Endothelial cell (in vitro differentiated cells): ENCODE measurements at places on chromosomes 16 and 17. TPM values are rescaled to one million over a fixed set of nuclear protein-coding genes. Genes with fewer than 3 reads are reported as not detected.
A peak's percentile ranks its signal among the peaks of the same experiment; 100 is the strongest.

DNA sequence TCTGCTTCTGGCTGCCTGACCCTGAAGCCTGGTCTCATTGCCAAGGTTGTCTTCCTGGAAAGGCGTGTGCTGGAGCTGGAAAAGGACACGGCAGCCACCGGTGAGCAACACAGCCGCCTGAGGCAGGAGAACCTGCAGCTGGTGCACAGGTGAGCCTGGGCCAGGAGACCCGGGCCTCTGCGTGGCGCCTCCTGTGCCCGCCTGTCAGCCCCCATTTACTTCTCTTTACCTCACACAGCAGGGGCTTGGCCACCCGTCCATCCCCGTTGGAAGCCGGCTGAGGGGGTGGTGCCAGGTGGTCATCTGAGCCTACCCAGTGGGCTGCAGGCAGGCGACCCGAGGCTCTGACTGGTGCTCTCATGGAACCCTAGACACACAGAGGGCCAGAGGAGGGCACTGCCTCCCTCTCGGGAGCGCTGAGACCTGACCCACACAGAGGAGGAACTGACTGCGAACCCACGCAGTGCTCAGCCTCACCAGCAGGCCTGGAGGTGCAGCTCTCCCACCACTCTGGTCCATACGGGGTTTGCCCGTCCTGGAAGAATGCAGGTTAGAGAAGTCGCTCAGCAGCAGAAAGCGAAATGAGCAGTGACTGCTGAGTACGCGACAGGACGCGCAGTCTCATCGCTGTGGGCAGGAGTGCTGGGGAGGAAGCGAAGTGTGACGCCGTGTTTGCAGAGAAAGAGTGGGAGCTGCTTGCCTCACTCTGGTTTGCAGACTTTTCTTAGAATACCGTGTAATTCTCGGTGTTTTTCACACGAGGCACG lies 21.9 kb upstream of the CAPN15 start:
- DNase-seq = no peak

DNA sequence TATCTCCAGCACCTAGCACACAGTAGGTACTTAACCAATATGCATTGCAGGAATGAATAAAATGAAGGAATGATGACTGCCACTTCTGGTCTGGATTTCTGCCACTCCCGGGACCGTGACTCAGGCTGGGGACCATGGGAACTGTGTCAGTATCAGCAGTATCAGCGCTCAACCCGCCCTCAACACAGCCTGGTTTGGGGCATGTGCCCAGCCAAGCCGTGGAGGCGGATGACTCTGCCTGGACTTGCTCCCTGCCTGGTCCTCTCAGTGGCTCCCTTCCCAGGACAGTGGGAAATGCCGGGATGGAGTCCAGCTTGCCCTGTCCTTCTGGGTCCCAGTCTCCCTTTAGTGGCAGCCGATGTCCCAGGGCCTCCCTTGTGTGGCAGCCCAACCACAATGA lies 55.1 kb downstream of the SRCIN1 start:
- no peak for DNase-seq

GRCh38 chr17:653724-654123 lies 60.9 kb downstream of the VPS53 start:
- no peak for DNase-seq

Gene AANAT
- total RNA-seq = not detected

DNA sequence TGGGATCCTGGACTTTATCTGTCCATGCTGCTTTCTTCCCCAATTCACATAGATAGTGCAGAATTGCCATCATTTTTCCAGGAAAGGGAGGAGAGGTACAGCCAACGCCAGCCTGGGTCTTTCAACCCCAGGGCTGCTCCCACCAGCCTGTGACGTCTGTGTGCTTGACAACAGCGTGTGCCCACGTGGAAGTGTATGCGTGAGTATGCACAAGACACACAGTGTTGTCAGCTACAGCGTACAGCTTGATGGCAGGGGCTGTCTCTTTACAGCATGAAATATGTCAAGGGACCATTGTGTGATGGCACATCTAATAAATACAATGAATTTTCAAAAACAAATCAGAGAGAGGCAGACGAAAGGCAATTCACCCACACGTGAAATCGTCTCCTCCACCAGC lies 62.3 kb downstream of the GSG1L start:
- no peak for DNase-seq

Gene SMTNL2
- total RNA-seq = 0.59 TPM

Gene EXOC3L1
- total RNA-seq = 150 TPM

GRCh38 chr17:74008196-74008595 lies 195.3 kb upstream of the RPL38 start:
- DNase-seq = peak; percentile 16

DNA sequence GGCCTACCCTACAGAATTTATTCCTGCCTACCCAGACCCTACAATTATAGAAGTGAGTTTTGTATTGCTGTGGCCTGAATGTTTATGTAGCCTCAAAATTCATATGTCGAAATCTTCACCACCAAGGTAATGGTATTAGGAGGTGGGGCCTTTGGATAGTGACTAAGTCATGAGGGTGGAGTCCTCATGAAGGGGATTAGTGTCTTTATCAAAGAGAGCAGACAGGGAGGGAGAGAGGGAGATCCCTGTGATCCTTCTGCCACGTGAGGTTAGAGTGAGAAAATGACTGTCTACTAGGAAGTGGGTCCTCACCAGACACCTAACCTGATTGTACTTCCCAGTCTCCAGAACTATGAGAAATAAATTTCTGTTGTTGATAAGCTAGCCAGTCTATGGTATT lies 981 bp upstream of the DUXB start:
- no peak for DNase-seq

DNA sequence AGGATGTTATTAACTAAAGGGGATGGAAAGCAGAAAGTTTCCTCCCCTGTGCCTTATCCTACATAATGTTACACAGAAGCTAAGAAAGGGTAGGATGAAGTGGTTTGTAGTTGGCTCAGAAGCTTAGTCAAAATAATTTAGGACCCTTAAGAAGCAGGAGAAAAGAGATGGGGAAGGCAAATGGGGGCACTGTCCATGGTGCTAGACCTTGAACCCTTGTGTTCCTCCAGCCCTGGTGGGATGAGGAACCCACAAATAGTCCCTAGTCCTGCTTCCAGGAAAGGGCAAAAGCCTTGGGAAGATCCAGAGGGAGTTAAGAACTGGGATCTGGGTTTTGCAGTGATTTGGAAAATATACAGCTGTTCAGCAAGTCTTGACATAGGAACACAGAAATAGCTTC lies 54.5 kb downstream of the SLC5A11 start:
- DNase-seq = no peak

DNA sequence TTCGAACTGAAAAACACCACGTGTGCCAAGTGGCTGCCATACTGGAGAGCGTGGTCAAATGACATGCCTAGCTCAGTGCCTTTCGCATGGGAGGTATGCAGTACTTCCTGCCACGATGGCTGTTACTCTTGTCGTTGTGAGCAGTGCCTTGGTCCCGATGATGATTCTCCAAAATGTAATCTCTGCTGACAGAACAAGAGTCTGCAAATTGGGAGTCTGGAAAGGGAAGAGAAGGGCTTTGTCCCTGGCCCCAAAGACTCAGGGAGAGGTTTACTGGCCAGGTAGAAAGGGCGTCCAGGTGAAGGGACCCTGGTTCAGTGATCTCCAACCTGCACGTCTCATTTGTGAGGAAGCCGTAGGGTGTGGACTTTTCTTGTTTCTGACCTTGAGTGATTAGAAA lies 336.6 kb downstream of the WWOX start:
- no peak for DNase-seq

- DNase-seq = no peak
These were observed 15.7 kb downstream of the BCAR1 start for GRCh38 chr16:75235721-75236193.

DNA sequence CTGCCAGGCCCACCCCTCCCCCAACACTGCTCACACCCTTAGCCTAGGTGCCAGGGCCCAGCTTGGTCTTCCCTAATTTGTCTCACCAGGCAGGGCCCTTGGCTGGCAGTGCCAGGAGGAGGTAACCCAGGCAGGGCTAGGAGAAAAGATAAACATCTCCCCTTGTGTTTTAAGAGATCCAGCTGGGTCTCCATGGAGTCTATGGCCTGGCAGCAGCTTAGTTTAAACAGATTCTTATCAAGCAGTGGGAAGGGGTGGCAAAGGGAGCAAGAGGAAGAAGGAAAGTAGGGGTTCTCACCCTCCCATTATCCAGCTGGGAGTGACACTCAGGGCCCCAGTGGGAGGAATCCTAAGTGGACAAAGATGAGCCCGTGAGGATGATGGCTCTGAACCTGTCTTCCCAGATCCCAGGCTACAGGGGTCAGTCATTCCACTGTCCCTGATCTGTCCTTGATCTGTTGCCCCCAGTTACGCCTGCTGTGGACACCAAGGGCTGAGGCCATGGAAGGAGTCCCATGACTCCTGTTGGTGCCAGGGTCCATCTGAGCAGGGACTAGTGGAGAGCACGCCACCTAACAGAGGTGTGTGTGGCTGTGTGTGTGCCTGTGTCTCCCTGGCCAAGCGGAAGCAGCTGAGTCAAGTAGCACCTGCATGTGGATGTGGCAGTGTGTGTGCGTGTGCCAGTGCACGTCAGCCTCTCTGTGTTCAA lies 47.4 kb upstream of the MEIOC start:
- DNase-seq = no peak

Gene KLHL10
- total RNA-seq = not detected

GRCh38 chr16:48441863-48442279 lies 56.7 kb upstream of the SIAH1 start:
- DNase-seq = no peak

- DNase-seq = no peak
These were observed 37.1 kb upstream of the KSR1 start for GRCh38 chr17:27419156-27419555.

DNA sequence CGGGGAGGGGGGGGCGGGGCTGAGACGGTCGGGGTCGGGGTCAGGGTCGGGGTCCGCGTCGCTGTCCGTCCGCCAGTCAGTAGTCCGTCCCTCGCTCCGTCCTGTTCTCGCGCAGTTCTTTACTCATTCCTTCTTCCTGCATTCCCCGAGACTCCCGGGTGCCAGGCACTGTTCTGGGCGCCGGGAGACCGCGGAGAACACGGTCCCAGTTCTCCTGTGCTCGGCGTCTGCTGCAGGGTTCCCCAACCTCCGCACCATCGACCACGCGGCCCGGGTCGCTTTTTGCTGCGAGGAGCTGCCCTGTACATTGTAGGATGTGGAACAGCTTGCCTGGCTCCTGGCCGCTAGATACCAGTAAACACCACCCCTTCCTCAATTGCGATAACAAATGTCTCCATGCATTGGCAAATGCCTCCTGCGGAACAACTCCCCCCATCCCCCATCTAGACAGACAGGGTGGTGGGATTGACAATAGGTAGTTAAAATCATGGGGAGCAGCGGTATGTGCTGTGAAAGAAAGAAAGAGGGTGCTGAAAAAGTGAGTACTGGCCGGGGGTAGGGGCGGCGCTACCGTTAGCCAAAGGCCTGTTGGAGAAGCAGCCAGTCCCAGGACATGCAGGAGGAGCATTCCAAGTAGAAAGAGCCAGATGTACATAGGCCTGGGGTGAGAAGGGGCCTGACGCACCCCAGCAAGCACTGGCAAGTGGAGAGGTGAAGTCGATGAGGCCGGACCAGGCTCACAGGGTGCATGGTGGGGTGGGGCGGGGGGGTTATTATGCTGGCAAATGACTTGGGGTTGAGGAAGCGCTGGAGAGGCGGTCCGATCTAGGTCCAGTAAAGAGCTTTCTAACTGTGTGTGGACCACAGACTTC lies 631 bp downstream of the TRAF7 start:
- no peak for DNase-seq

- DNase-seq = no peak
These were observed 92.9 kb downstream of the TBC1D16 start for GRCh38 chr17:79942591-79943346.

Gene GPRC5B
- 140 TPM for total RNA-seq

GRCh38 chr16:50088302-50088701 lies 22.5 kb downstream of the HEATR3 start:
- DNase-seq = no peak

Gene TP53TG3F
- total RNA-seq = not detected

GRCh38 chr16:3971706-3972105 lies 91.2 kb upstream of the CREBBP start:
- no peak for DNase-seq

Gene STH
- not detected for total RNA-seq

DNA sequence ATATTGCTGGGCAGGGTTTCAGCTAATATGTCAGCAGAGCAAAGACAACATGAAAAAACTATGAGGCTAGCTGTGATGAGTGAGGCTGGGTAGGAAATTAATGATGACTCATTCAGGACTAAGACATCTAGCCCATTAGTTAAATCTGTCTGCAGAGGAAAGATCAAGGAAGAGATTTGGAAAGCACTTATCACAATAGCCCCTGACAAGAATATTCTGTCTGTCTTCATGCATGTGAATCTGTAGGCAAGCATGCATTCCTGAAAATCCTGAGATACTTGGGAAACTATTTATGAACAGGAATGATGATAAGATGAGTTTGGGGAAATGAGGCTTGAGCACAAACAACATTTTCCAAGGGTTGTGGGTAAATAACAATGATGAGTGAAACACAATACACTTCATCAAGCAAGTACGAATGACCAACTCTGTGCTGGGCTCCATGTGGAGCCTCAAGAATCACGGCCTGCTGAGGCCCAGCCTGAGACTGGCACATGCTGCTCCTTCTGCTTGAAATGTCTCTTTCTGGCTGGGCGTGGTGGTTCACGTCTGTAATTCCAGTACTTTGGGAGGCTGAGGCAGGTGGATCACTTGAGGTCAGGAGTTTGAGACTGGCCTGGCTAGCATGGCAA lies 96.5 kb upstream of the ASIC2 start:
- no peak for DNase-seq

DNA sequence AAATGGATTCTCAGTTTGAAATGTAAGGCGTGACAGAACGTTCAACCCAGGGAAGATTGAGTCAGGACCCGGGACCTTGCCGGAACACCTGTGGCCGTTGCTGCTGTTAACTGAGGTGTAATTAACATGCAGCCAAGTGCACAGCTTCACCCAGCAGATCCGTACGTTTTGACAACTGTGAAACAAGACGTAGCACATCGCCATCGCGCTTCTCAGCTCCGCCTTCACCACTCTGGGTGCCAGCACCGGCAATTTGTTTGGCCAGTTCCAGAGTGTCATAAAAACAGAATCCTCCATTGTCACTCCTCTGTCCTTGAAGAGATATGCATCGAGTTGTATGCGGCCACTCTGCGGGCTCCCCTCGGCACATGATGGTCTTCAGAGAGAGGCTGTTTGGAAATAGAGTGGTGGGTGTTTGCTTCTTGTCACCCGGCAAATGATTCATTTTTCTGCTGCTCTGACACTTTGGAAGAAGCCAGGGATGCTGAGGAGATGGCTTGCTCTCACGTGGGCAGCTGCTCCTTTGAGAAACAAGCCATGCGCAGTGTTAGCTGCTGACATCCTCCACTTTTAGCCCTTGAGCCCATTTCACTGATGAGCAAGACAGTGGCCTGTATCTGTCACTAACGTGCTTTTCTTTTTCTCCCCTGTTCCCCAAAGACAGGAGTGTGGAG lies 22.6 kb downstream of the NAA60 start:
- DNase-seq = no peak

Gene C1QL1
- not detected for total RNA-seq

Gene COL1A1
- 6.8 TPM for total RNA-seq

- no peak for DNase-seq
These were observed 193.4 kb downstream of the FOXL1 start for GRCh38 chr16:86771506-86772460.

- DNase-seq = no peak
These were observed 13.6 kb downstream of the CDYL2 start for GRCh38 chr16:80790751-80791150.

GRCh38 chr16:55273959-55274358 lies 50.0 kb upstream of the IRX6 start:
- no peak for DNase-seq

Gene SLC5A10
- 0.08 TPM for total RNA-seq
